ENCODE measurements at places on chromosomes 11 and 22. TPM values are rescaled to one million over a fixed set of nuclear protein-coding genes. Genes with fewer than 3 reads are reported as not detected.

Gene RFPL3
- not detected for total RNA-seq

Gene MYO7A
- 3.0 TPM for total RNA-seq

Gene SCGB1D1
- total RNA-seq, result not detected

GRCh38 chr11:59667812-59668187 lies 1.0 kb downstream of the PATL1 start:
- DNase-seq, result no peak

DNA sequence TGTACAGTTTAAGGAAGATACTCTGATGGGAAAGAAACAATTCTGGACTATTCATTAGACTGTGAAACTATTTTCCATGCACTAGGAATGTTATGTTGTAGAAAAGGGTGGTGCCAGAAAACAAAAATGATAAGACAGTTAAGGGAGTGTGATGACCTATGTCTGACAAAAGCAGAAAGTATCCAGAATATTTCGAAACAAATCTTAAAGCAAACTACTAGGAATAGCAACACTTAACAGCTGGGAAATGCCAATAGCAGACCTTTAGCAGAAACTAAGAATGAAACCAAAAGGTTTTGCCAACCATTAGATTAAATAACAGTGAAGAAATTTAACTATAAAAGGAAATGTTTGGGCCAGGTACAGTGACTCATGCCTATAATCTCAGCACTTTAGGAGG lies 3.3 kb upstream of the ARHGAP20 start:
- DNase-seq, result no peak

DNA sequence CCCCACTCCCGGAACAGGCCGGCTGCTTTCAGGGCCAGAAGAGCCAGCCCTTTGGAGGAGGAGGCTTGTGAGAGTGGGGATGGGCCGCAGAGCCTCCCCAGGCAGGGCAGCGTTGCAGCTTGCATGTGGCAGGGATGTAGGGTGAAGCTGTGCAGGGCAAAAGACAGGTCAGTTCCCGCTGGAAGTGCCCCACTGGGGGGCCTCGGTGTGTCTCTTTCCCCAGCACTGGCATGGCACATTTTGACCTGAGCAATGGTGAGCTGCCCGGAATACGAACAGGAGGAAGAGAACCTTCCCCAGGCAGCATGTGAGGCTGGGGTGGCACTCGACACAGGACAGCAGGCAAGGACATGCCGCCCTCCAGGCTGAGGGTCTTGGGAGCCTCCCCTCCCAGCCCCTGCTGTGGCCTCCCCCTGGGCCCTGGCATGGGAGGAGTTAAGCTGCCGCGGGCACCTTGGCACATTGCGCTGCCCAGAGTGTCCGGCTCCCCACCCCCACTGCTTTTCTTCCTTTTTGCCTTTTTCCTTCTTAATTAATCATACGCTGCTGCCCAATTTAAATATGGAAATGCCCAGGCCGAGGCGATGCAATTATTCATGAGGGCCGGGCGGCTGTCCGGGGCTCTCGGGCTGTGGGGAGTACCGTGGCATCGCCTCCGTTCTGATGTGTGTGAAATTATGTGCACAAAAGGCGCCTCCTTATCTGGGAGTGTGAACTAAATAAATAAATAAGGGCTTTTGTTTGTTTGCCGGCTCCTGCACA lies 76.0 kb upstream of the WNT7B start:
- DNase-seq, result peak; percentile 78

DNA sequence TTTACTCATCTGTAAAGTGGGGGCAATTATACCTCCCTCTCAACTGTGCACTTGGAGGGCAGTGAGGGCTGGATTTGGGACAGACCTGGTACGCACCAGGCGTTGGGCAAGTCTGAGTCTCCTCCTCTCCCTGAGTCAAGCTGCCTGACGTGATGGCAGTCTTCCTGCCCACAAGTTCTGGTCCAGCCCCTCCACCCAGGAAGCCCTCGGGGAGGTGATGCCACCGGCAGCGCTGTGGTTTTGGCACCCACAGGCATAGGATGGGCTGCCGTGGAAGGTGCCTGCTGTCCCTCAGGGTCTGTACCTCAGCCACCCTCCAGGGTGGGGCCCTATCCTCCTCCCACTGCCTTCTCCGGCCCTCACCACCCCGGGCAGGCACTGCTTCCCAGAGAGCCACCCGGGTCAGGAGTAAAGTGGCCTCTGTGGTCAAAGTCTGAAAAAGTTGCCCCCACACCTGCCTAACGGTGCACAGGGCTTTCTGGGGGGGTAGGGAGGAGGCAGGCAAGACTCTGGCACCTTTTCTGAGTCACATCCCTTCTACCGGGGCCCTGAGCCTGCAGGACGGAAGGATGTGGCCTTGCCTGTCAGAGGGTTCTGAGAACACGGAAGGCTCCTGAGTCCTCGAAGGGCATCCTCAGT lies 6.5 kb upstream of the APOBEC3H start:
- no peak for DNase-seq

- DNase-seq, result no peak
Measured at GRCh38 chr22:42961810-42962209, 53.1 kb downstream of the PACSIN2 start.

DNA sequence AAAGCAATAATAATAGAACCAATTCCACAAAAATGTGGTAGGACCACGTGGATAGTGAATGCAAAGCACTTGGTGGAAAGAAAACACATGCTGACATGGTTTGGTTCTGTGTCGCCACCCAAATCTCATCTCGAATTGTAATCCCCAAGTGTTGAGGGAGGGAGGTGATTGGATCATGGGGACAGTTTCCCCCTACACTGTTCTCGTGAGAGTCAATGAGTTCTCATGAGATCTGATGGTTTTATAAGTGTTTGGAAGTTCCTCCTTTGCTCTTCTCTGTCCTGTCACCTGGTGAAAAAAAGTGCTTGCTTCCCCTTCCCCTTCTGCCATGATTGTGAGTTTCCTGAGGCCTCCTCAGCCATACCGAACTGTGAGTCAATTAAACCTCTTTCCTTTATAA lies 421.9 kb upstream of the CADM1 start:
- no peak for DNase-seq

DNA sequence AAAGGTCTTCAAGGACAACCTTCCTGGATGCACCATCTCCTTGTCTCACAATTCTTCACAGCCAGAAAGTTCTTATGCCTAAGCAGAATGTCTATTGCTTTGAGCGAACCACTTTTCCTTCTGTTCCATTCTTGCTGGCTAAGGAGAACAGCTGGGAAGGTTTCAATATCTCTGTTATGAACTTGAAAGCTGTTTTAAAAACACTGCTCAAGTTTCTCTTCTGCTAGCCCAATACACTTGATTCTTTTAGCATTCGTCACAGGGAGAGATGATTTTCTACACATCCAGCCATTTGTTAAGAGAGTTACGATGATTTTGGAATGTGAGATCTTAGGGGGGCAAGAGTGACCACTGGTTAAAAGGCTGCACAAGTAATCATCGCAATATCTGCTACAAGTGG lies 249.3 kb downstream of the KIRREL3 start:
- no peak for DNase-seq

DNA sequence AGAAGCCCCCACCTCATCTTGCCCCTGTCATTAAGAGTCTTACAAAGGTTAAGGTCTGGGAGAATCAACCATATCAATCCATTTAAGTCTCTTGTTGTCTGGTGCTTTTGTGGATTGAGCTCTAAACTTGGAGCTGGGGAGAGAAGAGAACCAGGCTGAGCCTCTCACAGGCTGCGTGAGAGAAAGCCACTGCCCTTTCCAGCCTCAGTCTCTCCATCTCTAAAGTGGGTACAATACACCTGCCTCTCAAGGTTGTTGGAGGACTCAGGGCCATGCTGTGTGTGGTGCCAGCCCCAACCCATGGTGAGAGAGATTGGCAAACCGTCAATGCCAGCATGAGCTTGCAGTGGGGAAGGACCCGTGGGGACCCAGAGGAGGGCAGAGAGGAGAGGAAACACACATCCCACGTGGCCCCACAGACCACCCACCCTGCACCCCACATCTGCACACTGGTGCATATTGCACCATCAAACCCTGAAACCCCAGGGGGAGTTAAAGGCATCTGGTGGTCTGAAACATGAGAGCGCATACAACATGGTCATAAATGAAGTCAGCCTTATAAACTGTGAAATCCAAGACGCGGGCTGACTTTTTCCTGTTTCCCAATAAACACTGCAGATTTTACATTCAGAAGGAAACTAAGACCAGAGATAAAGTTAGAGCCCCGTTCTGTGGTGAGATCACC lies 27.5 kb upstream of the FBLN1 start:
- peak; percentile 66 for DNase-seq

DNA sequence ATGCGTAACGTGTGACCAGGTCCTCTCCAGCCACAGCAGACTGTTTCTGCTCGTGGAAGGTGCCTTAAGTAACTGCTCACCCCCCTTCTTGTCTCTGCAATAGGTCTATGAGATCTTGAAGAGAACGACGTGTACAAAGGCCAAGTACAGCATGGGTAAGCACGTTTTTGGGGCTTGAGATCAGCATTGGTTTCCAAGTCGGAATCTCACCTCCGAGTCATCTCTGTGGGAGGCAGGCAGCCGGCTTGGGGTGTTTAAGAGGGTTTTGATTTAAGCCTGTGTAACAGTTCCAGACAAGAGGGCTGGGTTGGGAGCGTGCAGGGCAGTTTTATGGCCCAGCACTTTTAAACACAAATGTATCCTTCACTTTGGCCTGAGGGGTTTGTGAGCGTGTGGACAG lies 30.1 kb downstream of the ANO1 start:
- DNase-seq, result no peak

All from cardiac septum (tissue), 1 donor.